Foreskin keratinocyte (primary cell): ENCODE measurements at places on chromosomes 11 and 22. TPM values are rescaled to one million over a fixed set of nuclear protein-coding genes. Genes with fewer than 3 reads are reported as not detected.

Gene SCN4B
- total RNA-seq: 3.1 and 4.9 TPM in 2 replicates

Gene FIBIN
- 0.21 and 0.41 TPM in 2 replicates for total RNA-seq

Gene CPT1A
- total RNA-seq: 16.0 and 18.8 TPM in 2 replicates

Gene GAB4
- total RNA-seq: not detected in 2 replicates

Gene PPP1CA
- total RNA-seq: 205 and 207 TPM in 2 replicates

Gene CHRM1
- total RNA-seq: not detected in 2 replicates

Gene CLDN5
- not detected in 2 replicates for total RNA-seq

Gene ACTN3
- total RNA-seq: not detected in 2 replicates

Gene AMOTL1
- 158 and 182 TPM in 2 replicates for total RNA-seq

Gene CNIH2
- total RNA-seq: 0.32 and 0.34 TPM in 2 replicates

Gene OR52I2
- total RNA-seq: not detected in 2 replicates

Gene SLC22A25
- not detected in 2 replicates for total RNA-seq

Gene RFPL2
- not detected in 2 replicates for total RNA-seq

Gene CDCA5
- 37.4 and 42.8 TPM in 2 replicates for total RNA-seq

Gene INS
- total RNA-seq: not detected in 2 replicates

Gene NLRP14
- 0.04 and 0.07 TPM in 2 replicates for total RNA-seq

Gene OTOG
- total RNA-seq: not detected in 2 replicates

Gene TENM4
- 16.8 and 25.1 TPM in 2 replicates for total RNA-seq

Gene TSSC4
- 66.7 and 70.1 TPM in 2 replicates for total RNA-seq

Gene MTNR1B
- not detected in 2 replicates for total RNA-seq

Gene SERPING1
- 13.0 and 14.1 TPM in 2 replicates for total RNA-seq

Gene GDPD4
- total RNA-seq: not detected in 2 replicates

Gene CSKMT
- 36.6 and 49.2 TPM in 2 replicates for total RNA-seq

Gene MAPK8IP2
- 0.24 and 0.28 TPM in 2 replicates for total RNA-seq

Gene TAF1D
- 142 and 148 TPM in 2 replicates for total RNA-seq

Gene SPON1
- total RNA-seq: not detected in 2 replicates

Gene GLB1L3
- total RNA-seq: 0.92 and 2.2 TPM in 2 replicates

Gene NOX4
- 0.10 TPM in 1 of 2 replicates, not detected in the other for total RNA-seq

Gene TEX54
- total RNA-seq: not detected in 2 replicates

Gene NXPE4
- not detected in 2 replicates for total RNA-seq

Gene NELL1
- total RNA-seq: not detected in 2 replicates

Gene HOATZ
- total RNA-seq: not detected in 2 replicates

Gene KRTAP5-1
- not detected in 2 replicates for total RNA-seq

Gene MACROD1
- total RNA-seq: 8.9 and 10.0 TPM in 2 replicates
